ENCODE measurements at places on chromosomes 3 and 15. TPM values are rescaled to one million over a fixed set of nuclear protein-coding genes. Genes with fewer than 3 reads are reported as not detected.

Gene CDHR4
- polyA plus RNA-seq: 0.59 TPM

Gene IDH3A
- 104 TPM for polyA plus RNA-seq

- no peak overlapping the region for H3K4me3 ChIP-seq
- H3K4me1 ChIP-seq: no peaks in the 10 kb centered on the region
- H3K27me3 ChIP-seq: no peaks in the 10 kb centered on the region
- no peaks in the 10 kb centered on the region for H3K36me3 ChIP-seq
- no peak for DNase-seq
- no peak overlapping the region for H3K27ac ChIP-seq
Measured at GRCh38 chr15:50163719-50164410, 18.1 kb upstream of the SLC27A2 start.

- DNase-seq: no peak
- H3K4me3 ChIP-seq: no peak overlapping the region
- no peak overlapping the region for H3K27ac ChIP-seq
Measured at GRCh38 chr3:28860307-28860706, 420.6 kb upstream of the RBMS3 start.

- peak; percentile 60 for DNase-seq
- H3K4me3 ChIP-seq: peak within 1 kb of the TSS; percentile 71
- peak within 1 kb of the TSS; percentile 68 for H3K27ac ChIP-seq
- peaks cover 27% of the 10 kb centered on the region for H3K36me3 ChIP-seq
Measured at GRCh38 chr3:49165771-49166751, at the start of gene CCDC71. CCDC71 (minus strand) TSS chr3:49166331; CDS start chr3:49164208, 2,123 bp downstream.

DNA sequence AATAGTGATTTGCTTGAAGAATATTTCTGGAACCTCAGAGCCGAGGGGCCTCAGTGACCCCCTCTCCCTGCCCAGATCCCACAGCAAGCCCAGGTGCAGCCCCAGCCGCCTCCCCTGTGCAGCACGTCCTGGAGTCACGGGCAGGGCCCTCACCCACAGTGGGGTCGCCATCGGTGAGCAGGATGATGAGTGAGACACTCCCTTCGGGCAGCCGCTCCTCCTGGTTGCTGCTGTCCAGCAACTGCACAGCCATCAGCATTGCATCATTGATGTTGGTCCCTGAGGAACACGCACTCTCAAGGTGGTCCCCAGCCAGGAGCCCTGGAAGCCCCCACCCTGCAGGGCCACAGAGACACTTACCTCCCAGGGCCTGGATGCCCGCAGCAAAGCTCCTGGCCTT is 6.4 kb downstream of the ITIH4 start:
- H3K4me3 ChIP-seq: no peak overlapping the region
- peaks cover 3% of the 10 kb centered on the region for H3K4me1 ChIP-seq
- H3K27me3 ChIP-seq: no peaks in the 10 kb centered on the region

Gene BFSP2
- not detected for polyA plus RNA-seq

DNA sequence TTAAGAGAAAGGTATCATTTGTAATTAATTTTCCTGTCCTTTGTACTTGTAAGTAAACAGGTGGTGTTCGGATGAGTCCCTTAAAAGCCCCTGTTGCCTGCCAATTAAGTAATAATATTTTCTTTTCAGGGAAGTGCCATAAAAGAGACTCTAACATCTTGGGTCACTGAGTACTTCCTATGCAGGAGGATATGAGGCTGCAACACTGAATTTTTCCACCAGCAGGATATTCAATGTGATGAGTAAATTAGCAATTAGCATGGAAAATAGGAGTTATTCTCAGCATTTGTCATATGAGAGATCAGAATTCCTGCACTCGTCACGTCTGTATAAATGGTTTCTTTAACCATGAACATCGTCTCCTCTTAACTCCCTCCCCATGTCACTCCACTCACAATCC is 45.4 kb downstream of the WWTR1 start:
- H3K4me1 ChIP-seq: peaks cover 8% of the 10 kb centered on the region
- DNase-seq: no peak
- no peaks in the 10 kb centered on the region for H3K36me3 ChIP-seq
- no peak overlapping the region for H3K27ac ChIP-seq
- no peak overlapping the region for H3K4me3 ChIP-seq
- H3K27me3 ChIP-seq: peaks cover 2% of the 10 kb centered on the region

All from spinal cord (tissue), 10 donors.